ENCODE measurements at places on chromosomes 4 and X. TPM values are rescaled to one million over a fixed set of nuclear protein-coding genes. Genes with fewer than 3 reads are reported as not detected.

SLC25A4 gene
- 7.2 TPM for total RNA-seq

HPSE gene
- total RNA-seq: 6.2 TPM

CNGA2 gene
- not detected for total RNA-seq

BLOC1S4 gene
- 18.7 TPM for total RNA-seq

SPANXA1 gene
- total RNA-seq: not detected

MAGT1 gene
- 37.5 TPM for total RNA-seq

DNA sequence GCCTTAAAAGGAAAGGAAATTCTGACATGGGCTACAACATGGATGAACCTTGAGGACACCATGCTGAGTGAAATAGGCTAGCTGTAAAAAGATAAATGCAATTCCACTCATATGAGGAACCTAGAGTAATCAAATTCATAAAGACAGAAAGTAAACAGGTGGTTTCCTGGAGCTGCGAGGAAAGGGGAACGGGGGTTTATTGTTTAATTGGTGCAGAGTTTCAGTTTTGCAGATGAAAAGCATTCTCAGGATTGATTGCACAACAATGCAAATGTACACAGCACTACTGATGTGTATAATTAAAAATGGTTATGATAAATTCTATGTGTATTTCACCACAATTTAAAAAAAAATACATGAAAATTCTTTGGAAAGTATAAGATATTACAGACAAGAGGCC lies 24.0 kb downstream of the PLRG1 start:
- H3K36me3 ChIP-seq: no peaks in the 10 kb centered on the region
- no peaks in the 10 kb centered on the region for H3K4me1 ChIP-seq
- H3K27ac ChIP-seq: no peak overlapping the region
- H3K4me3 ChIP-seq: no peak overlapping the region

- H3K4me1 ChIP-seq: no peaks in the 10 kb centered on the region
- H3K27me3 ChIP-seq: no peaks in the 10 kb centered on the region
- no peak overlapping the region for H3K4me3 ChIP-seq
These were observed 15.6 kb downstream of the XAGE3 start for GRCh38 chrX:52852110-52852860.

DNA sequence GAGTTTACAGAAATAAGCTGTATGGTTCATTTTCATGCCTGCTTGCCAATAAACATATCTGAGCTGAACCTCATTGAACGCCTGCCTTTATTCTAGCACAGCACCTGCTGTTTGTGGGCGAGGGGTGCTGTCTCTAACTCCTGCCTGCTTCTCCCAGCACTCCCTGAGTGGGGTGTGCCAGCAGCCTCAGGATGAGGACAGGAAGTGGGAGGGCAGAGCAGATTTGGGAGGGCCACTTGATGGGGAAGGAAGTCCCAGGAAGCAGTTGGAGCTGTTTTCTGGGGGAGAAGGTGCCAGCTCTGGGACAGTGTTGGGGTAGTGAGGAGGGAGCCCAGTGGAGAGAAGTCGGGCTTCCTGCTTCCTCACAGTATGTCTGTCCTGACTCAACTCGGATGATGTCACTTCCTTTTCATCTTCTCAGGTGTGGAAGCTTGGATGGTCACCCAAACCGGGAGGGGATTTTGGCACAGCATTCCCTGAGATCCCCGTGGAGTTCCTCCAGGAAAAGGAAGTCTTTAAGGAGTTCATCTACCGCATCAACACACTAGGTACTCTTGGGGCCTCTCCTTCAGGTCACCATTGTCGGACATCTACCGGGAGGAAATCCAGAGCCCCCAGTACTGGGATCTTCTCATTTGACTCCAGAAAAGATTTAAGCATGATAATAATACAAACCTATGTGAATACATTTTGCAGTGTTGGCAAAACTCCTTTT lies 29.0 kb upstream of the MSANTD1 start:
- peaks cover 27% of the 10 kb centered on the region for H3K36me3 ChIP-seq
- H3K4me1 ChIP-seq: peaks cover 10% of the 10 kb centered on the region
- no peak overlapping the region for H3K27ac ChIP-seq
- H3K4me3 ChIP-seq: no peak overlapping the region
- no peaks in the 10 kb centered on the region for H3K27me3 ChIP-seq
- no peak for DNase-seq

DNA sequence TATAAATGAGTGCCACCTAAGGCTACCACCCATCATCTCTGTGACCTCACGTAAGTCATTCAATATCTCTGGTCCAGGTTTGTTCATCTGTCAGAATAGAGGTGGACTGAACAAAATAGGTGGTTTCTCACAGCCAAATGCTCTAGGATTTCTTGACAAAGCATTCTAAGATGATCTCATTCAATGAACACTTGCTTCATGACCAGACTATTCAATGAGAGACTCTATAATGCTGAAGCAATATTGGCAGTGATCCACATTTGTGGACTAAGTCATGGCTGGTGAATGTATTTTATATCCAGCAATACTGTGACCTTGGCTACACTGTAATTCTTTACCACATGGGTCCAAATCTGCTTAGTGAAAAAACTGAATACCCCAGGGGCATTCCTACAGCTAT lies 37.9 kb downstream of the LDB2 start:
- H3K4me3 ChIP-seq: no peak overlapping the region
- no peaks in the 10 kb centered on the region for H3K4me1 ChIP-seq
- no peaks in the 10 kb centered on the region for H3K27me3 ChIP-seq
- no peak overlapping the region for H3K27ac ChIP-seq
- H3K36me3 ChIP-seq: no peaks in the 10 kb centered on the region

DNA sequence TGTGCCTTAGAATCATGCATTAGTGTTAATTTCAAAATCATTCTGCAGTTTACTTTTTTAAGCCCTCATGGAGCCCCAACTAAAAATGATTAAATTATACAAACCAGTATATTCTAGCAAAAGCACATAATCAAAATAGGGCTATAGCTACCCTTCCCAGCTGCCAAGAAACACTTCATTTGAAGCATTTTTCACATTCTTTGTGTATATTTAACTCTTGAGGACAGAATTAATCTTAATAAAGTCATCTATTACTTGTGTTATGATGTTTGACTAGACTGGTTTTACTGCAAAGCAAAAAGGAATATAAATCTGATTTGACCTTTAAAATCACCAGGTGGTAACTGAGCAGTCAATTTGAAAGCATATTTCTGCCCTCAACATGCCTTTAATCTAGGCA lies 145.1 kb downstream of the PRDM5 start:
- no peaks in the 10 kb centered on the region for H3K36me3 ChIP-seq
- H3K27ac ChIP-seq: no peak overlapping the region
- no peaks in the 10 kb centered on the region for H3K27me3 ChIP-seq
- no peak overlapping the region for H3K4me3 ChIP-seq

- H3K36me3 ChIP-seq: no peaks in the 10 kb centered on the region
- DNase-seq: no peak
These were observed 137.5 kb downstream of the ANK2 start for GRCh38 chr4:113186913-113187312.

DNA sequence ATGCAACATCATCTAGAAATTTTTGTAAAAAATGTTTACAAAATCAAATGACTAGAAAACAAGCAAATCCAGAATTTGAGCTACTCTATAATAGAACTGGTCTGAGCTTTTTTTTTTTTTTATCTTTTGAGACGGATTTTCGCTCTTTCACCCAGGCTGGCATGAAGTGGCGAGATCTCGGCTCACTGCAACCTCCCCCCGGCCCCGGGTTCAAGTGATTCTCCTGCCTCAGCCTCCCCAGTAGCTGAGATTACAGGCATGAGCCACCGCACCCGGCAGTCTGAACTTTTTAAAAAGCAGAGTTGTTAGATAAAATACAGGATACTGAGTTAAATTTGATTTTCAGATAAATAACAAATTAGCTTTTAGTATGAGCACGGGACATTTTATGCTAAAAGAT lies 11.0 kb downstream of the SPP1 start:
- H3K4me1 ChIP-seq: no peaks in the 10 kb centered on the region
- no peaks in the 10 kb centered on the region for H3K27me3 ChIP-seq
- no peak for DNase-seq
- H3K27ac ChIP-seq: no peak overlapping the region
